ENCODE measurements at places on chromosomes 4 and X.

DNA sequence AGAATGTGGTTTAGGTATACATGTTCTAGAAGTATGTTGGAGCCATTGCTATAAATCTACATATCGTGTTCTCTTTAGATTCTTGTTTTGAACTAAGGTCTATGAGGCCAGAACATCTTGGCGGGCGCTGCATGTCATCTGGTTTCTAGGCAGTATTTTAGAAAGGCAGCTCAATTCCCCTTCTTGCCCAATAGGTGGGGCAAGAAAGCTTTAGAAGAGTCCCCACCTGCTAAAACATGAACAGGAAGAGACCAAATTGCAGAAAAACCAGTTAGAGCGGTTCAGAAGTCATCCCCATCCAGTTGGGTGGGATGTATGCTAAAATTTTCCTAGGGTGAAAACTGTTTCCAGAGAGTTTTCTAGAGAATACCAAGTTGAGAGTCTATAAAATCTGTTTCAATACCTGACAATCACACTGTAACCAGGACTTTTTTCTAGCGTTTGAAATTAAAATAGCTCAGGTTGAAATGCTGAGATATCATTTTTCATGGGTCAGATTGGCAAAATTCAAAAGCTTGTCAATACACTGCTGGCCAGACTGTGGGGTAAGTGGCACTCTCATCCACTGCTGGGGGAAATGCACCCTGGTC lies 17.5 kb upstream of the SH3KBP1 start:
- DNase-seq, result peak; percentile 44

DNA sequence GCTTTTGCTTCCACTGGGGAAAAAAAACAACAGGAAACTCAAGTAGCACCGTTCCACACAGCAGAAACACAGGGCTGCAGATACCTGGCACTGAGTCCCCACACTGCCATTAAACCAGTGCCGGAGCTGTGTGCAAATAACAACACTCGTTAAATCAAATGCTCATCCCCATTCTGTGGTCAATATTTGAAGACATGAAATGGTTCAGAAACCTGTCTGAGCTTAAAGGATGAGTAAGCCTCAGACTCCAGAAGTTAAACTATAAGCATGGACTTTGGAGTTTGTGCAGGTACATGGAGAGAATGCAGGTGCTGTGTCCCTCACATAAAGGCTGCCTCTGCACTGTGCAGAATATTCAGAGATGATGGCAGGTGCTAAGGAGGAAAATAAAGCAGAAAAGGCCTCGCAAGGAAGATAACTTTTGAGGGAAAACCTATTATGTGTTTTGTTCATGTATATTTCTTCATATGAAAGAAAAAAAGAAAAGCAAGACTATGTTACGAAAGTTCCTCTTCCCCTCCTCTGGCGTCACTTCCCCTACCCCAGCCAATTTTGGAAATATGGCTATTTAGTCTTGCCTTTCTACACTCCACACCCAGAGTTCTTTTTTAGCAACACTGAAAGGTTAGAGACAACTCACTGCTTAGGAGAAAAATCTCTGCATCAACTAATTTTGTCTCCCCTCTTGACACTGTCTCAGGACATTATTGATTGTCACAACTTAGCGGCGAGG lies 4.6 kb downstream of the MPP1 start:
- no peak for DNase-seq

GRCh38 chr4:47031011-47031678 lies at the start of gene GABRB1:
GABRB1 (plus strand) TSS chr4:47031567.
- peak; percentile 33 for DNase-seq

GRCh38 chrX:129759576-129760061 lies 20.1 kb upstream of the SASH3 start:
- DNase-seq, result peak; percentile 71

DNA sequence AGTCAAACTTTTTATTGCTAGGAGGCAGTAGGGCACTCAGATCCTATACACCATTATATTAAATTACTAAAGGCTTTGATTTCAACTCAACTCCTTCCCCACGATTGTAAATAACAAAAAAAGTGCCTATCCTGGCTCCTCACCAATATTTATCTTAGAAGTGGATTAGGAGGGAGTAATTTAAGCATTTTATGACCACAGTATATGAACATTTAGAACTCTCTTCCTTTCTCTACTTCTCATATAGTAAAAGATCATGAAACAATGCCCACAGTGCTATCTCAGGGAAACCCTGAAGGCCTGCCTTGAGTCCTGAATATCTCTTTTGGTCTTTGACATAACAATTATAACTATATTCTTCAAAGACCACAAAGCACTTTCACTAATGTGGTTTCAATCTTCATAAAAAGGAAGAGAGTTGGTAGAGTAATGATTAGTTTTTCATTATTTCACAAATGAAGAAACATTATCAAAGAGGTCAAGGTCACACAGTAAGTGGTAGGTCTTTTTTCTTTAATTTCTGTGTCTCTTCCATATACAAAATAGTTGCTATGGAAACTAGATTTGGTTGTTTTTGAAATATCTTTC lies 29.1 kb upstream of the ADH1C start:
- DNase-seq, result no peak

DNA sequence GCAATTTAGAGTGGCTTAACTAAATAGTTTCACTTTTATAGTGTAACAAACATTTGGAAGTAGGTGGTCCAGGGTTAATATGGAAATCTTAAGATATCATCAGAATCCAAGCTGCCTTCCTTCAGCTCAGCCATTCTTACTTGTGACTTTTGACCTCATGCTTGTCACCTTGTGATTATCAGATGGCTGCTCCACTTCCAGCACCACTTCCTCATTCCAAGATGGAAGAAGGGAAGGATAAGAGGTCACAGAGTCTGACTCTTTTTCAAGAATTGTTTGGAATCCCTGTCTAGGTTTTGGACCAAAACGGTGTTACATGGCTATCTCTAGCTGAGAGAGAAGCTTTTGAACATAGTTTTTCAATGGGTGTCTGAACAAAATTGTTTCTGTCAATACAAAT lies 39.9 kb downstream of the MTTP start:
- DNase-seq, result no peak

DNA sequence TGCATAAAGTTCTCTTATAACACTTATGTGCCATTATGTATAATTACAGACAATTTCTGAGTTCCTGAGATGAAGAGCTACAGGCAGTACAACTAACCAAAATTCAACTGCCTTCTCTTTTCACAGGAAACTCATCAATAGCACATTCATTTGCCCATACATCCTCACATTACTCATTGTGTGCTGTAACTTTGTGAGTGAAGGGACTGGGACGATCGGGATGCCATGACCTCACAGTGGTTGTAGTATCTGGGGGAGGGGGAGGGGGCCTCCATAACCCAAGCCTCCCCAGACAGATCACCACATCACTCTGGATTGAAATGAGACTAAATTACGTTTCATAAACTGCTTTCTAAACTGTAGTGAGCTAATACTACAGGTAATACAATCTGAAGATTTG lies 60.7 kb downstream of the ABCG2 start:
- no peak for DNase-seq

- no peak for DNase-seq
Measured at GRCh38 chrX:136115904-136116297, 31.4 kb upstream of the FHL1 start.

GRCh38 chrX:64395568-64395929 lies 297 bp upstream of the MTMR8 start:
- no peak for DNase-seq

DNA sequence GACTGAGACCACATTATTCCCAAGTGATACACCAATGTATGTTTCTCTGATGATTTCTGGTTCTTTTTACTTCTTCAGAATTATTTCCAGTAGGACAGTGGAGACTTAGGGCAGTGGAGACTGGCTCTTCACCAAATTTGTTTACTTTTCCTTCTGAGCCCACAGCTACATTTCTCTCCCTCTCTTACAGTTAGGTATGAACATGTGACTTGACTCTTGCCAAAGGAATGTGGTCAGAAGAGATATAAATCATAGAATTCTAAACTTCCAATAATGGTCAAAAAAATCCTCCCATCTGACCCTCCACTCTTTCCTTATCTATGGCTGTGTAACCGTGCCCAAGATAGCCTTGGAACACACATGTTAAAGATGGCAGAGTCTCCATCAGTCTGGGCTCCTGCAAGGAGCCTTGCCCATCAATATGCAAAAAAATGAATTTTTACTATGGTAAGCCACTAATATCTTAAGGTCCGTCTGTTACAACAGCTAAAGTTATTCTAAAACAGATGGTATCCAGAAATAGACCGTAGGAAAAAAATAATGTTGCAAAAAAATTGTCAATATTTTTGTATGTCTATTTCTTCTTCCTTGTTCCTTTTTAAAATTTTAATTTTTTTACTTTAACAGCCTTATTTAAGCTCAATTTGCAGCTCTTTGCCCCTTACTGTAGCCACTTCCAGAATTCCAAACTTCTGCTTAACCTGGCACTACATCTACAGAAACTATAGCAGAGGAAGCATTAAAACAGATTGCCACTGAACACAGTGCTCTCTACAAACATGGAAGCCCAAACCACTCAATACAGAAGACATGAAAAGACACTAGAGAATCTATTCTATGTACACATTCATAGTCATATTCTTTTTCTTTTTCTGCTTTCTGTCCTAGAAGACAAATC lies 260.7 kb downstream of the COL25A1 start:
- peak; percentile 69 for DNase-seq

DNA sequence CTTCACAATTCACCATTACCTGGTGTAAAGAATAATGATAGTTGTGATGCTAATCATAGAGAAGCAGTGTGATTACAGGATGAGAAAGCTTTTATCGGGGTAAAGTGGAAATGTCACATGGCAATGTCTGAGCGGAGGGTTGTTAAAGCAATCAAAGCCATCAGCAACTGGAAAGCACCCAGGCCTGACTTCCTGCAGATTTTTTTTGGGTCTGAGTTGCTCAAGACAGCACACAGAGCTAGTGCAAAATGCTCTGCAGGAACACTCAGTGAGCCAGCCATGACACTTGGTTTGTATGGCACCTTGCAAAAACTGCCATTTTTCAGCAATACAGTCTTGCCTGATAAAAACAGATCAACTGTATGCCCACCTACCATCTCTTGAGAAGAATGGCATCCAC lies 152.9 kb downstream of the COL4A6 start:
- DNase-seq, result no peak

GRCh38 chr4:149735796-149736195 lies 79.8 kb downstream of the IQCM start:
- DNase-seq, result no peak

GRCh38 chr4:119116925-119117900 lies 18.4 kb upstream of the MYOZ2 start:
- peak; percentile 54 for DNase-seq

- no peak for DNase-seq
Measured at GRCh38 chrX:130771648-130772047, 131.4 kb downstream of the ENOX2 start.

DNA sequence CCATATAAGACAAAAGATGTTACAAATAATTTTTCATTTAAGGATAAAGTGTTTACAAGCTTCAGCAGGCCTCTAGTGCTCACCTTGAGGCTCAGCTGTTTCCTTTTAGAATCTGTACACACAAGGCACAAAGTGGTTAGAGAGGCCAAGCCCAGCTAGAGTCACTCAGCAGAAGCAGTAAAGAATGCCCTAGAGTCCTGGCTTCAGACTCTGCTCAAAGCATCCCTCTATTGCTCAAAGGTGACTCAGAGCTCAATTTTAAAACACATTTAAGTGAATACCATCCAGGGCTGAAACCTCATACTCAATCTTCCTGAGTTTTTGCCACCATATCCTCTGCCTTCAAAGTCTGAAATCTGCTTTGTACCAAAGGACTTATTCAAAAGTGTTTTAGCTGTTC lies 22.6 kb upstream of the PHF8 start:
- no peak for DNase-seq

- DNase-seq, result peak; percentile 51
Measured at GRCh38 chr4:54118850-54119589, 19.1 kb downstream of the GSX2 start.

- DNase-seq, result peak; percentile 44
Measured at GRCh38 chr4:84952004-84952403, 14.5 kb downstream of the WDFY3 start.

All from fibroblast of skin of scalp (primary cell).